ENCODE measurements at places on chromosomes 2 and 18.

GRCh38 chr2:180279581-180279980 lies 272.5 kb upstream of the CWC22 start:
- no peaks in the 10 kb centered on the region for H3K36me3 ChIP-seq
- no peak overlapping the region for H3K4me3 ChIP-seq
- DNase-seq, result no peak
- no peak overlapping the region for H3K27ac ChIP-seq

DNA sequence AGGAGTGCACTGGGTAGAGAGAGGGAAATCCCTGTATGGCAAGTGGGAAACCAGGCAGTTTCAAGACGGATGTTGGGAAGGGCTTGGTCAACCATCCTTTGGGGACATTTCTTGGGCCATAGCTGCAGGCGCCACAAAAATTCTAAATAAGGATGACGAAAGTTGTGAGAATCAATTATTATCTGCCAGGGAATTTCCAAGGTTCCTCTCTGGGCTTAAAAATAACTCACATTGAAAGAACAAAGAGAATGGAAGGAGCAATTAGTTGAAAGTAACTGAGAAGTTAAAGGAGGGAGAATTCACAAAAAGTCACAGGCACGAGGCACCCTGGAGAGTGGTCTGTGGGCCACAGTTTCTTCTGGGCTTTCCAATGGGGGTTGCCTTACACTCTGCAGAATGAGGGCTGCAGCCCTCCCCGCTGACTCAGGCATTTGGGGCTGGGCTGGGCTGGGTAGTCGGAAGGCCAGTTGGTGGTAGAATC lies 195.7 kb downstream of the SMAD7 start:
- no peak overlapping the region for H3K27ac ChIP-seq
- no peak for DNase-seq
- peaks cover 27% of the 10 kb centered on the region for H3K36me3 ChIP-seq
- H3K4me3 ChIP-seq, result no peak overlapping the region
- H3K27me3 ChIP-seq, result peaks cover 3% of the 10 kb centered on the region
- peaks cover 35% of the 10 kb centered on the region for H3K4me1 ChIP-seq

GRCh38 chr2:39128919-39129391 lies 8.1 kb upstream of the SOS1 start:
- H3K27me3 ChIP-seq, result no peaks in the 10 kb centered on the region
- H3K4me3 ChIP-seq, result 0 out of 2 replicates have a peak overlapping the region, but pooled peaks have one; percentile 26
- H3K4me1 ChIP-seq, result peaks cover 34% of the 10 kb centered on the region

DNA sequence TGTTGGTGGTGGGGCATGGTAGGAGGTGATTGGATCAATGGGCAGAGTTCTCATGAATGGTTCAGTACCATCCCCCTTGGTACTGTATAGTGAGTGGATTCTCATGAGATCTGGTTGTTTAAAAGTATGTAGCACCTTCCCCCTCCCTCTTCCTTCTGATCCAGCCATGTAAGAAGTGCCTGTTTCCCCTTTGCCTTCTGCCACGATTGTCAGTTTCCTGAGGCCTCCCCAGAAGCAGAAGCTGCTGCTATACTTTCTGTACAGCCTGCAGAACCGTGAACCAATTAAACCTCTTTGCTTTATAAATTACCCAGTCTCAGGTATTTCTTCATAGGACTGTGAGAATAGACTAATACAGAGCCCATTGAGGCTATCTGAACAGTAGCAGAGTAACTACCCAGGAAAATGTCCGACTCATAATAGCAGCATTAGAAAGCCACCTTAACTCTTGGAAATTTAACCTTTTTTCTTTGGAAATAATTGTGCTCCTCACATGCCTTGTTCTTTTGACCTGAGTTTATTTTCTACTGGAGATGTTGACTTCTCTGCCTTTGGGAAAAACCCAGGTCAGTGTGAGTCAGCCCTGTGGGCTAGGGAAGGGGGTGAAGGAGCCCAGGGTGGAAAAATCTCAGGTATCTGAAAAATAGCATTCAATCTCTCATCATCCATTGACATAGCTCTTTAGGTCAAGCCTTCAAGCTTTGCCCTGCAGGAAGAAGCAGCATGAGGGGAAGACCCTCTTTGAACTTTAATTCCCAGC lies 18.1 kb downstream of the CYP1B1 start:
- H3K4me3 ChIP-seq, result no peak overlapping the region
- no peaks in the 10 kb centered on the region for H3K36me3 ChIP-seq
- no peaks in the 10 kb centered on the region for H3K4me1 ChIP-seq
- H3K27ac ChIP-seq, result no peak overlapping the region
- peaks cover 20% of the 10 kb centered on the region for H3K27me3 ChIP-seq
- DNase-seq, result no peak

- H3K36me3 ChIP-seq, result no peaks in the 10 kb centered on the region
- H3K4me1 ChIP-seq, result peaks cover 2% of the 10 kb centered on the region
- no peak overlapping the region for H3K27ac ChIP-seq
- H3K4me3 ChIP-seq, result no peak overlapping the region
- H3K27me3 ChIP-seq, result peaks cover 11% of the 10 kb centered on the region
- no peak for DNase-seq
These were observed 440.1 kb downstream of the MTX2 start for GRCh38 chr2:176709149-176709951.

DNA sequence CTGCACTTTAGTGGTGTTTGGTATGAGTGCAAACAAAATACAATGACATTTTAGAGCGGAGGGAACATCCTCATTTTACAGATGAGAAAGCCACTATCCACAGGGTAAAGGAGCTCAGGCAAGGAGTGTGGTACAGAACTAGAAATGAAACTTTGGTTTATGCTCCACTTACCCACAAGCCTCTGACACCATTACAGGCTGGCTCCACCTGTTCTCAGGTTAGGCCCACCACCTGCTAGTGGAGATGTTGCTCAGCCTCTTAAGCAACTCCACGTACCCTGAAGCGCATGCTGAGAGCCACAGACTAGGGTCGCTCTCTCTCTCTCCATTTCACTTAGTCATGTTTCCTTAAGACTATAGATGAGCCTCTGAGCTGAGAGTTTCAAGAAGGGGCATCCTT lies 130.0 kb downstream of the MBD2 start:
- no peak overlapping the region for H3K27ac ChIP-seq
- no peak for DNase-seq
- no peaks in the 10 kb centered on the region for H3K27me3 ChIP-seq
- H3K36me3 ChIP-seq, result no peaks in the 10 kb centered on the region
- H3K4me3 ChIP-seq, result no peak overlapping the region

GRCh38 chr2:178517496-178517895 lies 37.2 kb downstream of the PLEKHA3 start:
- peaks cover 27% of the 10 kb centered on the region for H3K4me1 ChIP-seq
- no peak for DNase-seq
- no peak overlapping the region for H3K27ac ChIP-seq
- H3K4me3 ChIP-seq, result no peak overlapping the region

DNA sequence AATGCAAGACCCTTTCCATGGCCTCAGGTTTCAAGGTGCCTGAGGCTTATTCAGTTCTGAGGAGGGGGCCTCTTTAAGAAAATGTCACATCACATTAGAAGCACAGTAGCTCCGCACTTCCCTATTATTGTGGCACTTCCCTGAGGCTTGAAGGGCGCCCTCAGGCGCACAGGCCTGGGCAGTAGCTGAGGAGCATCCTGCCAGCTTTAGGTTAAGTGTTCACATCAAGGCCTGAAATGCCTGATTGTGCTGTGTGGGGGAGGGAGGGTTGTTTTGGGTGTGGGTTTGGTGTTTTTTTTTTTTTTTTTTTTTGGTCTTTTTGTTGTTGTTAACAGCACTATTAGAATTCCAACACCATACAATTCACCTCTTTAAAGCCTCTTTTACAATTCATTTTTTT lies 107.9 kb downstream of the CABLES1 start:
- no peak overlapping the region for H3K4me3 ChIP-seq
- H3K27ac ChIP-seq, result no peak overlapping the region
- DNase-seq, result no peak

- DNase-seq, result peak; percentile 30
- peaks cover 3% of the 10 kb centered on the region for H3K27me3 ChIP-seq
- H3K36me3 ChIP-seq, result no peaks in the 10 kb centered on the region
- H3K27ac ChIP-seq, result no peak overlapping the region
- H3K4me3 ChIP-seq, result no peak overlapping the region
- H3K4me1 ChIP-seq, result peaks cover 13% of the 10 kb centered on the region
These were observed 27.5 kb downstream of the CNRIP1 start for GRCh38 chr2:68292108-68292710.

All from HFFc6 (cell line).